Left hindlimb (tissue), 1 donor: ENCODE measurements at places on chromosomes 3 and 15.

- DNase-seq = no peak
These were observed 80.8 kb upstream of the PROK2 start for GRCh38 chr3:71865727-71866126.

DNA sequence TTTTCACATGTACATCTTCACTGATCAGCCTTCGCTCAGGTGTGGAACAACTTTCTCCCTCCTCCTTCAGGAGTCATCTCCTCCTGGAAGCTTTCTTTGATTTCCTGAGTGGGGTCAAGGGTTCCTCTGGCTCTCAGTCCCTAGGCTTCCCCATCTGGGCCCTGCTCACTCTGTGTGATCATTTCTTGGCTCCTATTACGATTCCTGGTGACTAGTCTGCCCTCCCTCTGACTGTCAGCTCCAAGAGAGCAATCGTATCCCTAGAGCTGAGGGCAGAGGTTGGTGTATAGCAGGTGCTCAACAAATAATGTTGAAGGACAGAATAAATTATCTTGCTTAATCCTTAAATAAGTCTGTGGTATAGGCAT is 15.3 kb upstream of the PRKCD start:
- DNase-seq = no peak

GRCh38 chr3:189286188-189286587 is 114.4 kb downstream of the TPRG1 start:
- DNase-seq = no peak

GRCh38 chr3:122003606-122004005 is 18.4 kb downstream of the ILDR1 start:
- no peak for DNase-seq

DNA sequence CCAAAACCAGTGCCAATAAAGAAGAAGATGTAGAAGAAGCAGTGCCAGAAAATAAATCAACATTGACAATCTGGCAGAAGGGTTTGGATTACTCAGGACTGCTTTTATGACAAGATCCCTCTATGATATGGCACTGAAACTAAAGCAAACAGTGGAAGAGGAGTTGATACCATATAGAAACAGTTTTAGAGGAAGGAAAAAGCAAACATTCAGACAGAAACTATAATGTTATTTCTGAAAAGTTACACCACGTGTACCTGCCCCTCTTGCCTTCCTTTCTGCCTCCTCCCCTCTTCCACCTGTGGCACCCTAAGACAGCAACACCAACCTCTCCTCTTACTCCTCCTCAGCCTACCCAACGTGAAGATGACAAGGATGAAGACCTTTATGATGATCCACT is 63.0 kb downstream of the SFMBT1 start:
- DNase-seq = no peak

- DNase-seq = peak; percentile 52
These were observed 169.4 kb downstream of the TBC1D2B start for GRCh38 chr15:77907824-77908751.

DNA sequence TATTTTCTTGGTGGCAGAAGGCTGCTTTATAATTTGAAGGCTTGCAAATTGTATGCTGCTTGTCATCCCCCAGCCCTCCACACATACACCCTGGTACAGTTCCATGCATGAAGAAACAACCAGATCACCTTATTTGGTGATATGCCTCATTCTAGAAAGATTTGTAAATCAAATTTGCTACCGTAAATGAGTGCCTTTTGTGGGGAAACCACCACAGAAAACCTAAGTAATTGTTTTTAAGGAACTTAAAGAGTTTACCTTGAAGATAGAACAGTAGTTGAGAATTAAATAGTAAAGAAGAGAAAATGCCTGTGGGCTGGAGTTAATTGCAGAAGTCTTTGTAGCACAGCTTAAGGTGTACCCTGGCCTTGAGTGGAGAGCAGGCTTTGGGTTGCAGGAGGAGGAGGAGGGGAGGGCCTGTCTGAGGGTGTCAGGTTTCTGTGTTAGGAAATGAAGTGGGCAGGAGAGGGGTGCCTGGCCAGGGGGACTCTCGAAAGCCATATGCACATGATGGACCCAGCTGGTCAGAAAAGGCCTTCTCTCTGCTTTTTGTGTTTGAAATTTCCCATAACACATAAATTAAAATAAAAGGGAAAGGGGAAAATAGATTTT is 6.9 kb downstream of the NIPA2 start:
- DNase-seq = no peak

- DNase-seq = no peak
These were observed 449.9 kb downstream of the OTOL1 start for GRCh38 chr3:161946443-161946960.

DNA sequence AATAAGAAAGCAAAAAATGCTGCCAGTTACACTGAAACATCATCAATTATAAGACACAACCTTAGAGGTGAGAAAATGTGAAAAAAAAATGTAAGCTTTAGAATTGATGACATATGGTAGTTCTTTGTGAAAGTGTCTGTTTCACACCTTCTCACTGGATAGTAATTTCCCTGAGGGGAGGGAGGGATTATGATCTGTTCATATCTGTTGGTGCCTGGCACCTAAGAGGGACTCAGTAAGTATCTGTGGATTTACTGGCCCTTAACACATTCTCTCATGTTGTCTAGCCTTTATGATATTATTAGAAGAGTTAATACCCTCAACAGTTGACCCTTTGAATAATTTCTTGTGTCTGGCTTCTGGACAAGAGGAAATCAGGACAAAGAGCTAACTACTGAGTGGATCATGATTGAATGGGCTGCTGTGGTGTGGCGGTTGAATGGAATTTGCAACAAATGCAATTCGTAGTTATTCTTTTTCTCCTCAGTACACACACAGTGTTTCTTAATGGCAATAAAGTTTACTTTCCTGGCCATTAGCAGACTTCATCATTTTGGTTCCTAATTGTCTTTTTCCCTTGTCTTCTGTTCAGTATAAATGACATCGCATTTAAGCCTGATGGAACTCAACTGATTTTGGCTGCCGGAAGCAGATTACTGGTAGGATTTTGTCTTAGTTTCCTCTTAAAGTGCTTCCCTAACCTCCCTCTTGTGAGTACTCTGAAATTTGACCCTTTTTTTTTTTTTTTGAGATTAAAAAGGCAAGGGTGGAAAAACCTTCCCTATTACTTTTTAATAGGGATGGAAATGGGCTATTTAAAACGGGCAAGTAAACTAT is 9.5 kb downstream of the IFT122 start:
- no peak for DNase-seq

GRCh38 chr15:23670970-23671369 is 16.1 kb downstream of the NDN start:
- no peak for DNase-seq

- DNase-seq = no peak
These were observed 75.7 kb upstream of the ARNT2 start for GRCh38 chr15:80328496-80328895.

DNA sequence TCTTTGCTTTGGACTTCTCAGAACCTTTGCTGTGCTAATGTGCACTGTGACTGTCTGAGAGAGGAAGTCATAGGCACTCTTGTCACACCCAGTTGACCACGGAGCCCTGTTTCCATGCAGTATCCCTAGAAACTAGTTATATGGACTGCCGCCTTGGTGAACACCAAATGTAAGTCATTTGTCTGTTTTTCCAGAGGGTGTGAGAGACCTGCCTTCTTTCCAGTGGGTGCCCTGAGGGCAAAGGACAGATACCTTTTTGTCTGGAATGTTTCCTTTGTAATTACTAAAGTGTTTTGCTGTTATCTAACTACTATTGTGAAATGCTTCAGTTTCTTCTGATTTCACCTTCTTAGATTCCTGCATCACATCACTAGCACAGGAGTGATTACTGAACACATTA is 91.8 kb downstream of the LARS2 start:
- no peak for DNase-seq

DNA sequence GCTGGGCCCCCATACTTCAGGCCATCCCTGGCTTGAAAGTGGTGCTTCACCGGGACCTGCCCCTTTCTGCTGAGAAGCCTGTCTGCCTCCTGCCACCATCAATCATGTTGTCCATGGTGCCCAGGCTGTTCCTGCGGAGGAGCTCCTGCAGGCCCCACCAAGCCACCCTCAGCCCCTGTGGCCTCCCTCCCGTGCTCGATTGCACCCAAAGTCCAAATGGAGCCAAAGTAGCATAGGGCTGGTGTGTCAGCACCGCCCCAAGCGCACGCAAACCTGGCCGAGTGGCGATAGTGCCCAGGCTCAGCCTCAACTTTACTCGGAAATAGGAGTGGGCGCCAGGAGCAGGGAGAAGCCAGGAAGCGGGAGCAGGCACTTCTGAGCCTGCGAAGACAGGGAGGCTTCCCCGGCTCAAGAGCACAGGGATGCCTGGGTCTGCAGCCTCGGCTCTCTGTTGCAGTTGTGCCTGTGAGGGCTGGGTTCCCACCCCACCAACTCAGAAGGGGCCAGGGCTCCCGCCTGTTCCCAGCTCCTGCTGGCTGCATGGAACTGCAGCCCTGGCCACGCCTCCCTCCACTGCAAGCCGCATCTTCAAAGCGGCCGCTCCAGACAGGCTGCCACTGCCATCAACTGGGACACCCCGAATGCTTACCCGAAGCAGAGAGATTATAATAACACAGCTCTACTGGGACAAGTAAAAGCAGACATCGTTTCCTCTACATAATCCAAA is 203.0 kb downstream of the ARRDC4 start:
- no peak for DNase-seq

- DNase-seq = peak; percentile 52
These were observed 219.6 kb downstream of the THSD4 start for GRCh38 chr15:71334873-71335272.

GRCh38 chr3:62073038-62073437 is 300.3 kb downstream of the FEZF2 start:
- no peak for DNase-seq

- DNase-seq = no peak
These were observed 47.4 kb downstream of the TJP1 start for GRCh38 chr15:29774900-29775299.

DNA sequence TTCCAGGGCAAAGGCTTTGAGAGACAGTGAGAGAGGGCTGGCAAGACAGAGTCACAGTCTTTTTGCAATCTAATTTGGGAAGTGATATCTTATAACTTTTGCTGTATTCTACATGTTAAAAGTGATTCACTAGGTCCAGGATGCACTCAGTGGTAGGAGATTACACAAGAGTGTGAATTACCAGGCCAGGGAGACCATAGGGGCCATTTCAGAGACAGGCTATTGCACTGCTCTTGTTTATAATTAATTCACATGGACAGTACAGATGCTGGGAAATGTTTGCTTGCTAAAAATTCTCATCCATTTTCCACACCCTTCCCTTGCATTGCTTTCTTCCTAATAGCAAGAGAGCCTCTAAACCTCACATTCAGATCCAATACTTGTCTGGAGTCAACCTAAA is 22.6 kb upstream of the POMGNT2 start:
- DNase-seq = no peak

- DNase-seq = no peak
These were observed 175.8 kb downstream of the XXYLT1 start for GRCh38 chr3:195095035-195095703.

DNA sequence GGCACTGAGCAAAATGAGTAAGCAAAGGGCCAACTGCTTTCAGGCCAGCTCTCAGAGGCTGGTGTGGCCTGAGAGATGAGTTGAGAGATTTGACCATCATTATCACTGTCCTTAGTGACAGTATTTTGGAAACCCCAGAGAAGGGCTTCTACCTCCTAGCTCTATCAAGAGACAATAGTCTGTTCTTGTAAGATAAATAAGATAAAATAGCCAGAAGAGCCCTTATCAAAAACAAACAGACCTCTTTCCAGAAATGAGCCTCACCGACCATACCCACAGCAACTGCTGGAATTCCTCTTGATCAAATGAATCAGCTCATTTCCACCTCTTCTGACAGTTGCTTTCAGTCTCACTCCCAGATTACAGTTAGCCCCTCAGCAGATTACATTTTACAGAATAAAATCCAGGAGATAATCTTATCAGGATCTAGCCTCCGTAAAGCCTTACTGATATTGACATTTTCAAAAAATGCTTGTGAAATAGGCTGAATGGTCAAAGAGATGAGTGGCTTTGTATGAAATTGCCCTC is 4.5 kb downstream of the HDC start:
- no peak for DNase-seq

DNA sequence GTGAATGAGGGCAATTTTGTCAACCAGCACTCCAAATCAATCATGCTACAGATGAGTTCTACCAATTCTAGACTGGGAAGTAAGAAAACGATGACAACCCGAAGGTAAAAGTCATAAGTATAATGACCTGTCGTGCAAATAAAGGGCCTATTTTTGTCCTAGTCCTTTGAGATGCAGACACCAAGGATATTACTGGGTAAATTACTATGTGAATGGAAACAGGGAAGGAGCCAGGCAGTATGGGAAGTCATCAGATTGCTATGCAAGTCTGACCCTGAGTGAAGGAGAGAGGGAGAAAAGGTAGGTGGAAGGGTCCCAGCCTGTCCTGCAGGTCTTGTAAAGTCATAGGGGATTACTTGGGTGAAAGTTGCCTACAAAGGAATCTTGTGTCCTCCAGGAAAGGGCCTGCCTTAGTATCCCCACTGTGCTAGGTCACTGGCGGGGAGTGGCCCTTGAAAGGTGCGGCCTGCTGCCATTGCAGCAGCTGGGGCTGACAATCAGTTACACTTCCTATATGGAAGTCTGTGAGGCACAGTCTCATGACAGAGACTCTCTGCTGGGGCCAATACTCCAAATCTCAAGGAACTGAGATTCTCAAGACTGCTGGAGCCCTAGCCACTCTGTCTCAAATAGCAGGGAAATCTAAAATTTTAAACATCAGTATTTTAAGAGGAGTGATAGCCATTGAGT is 149.9 kb upstream of the SLC2A2 start:
- no peak for DNase-seq

GRCh38 chr3:35946121-35946853 is 307.0 kb downstream of the ARPP21 start:
- DNase-seq = no peak

DNA sequence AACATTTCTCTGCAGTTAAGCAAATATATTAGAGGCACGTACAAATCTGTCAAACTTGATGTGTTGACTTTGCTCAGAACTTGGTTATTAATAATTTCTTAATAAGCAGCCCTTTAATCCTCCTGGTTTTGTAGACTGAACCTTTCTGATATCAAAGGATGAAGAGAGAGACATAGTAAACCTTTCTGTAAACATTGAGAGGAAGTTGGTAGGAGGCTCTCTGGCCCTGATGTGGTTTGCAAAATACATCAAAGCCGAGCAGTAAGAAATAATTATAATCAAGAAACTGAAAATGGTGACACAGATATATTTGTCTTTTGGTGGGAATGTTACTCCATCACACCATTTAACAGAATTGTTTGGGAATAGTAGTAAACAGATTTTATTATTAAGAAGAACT is 111.9 kb downstream of the OXSM start:
- DNase-seq = no peak
